Left ventricle myocardium superior (tissue), 1 donor: ENCODE measurements at places on chromosomes 6 and 20. TPM values are rescaled to one million over a fixed set of nuclear protein-coding genes. Genes with fewer than 3 reads are reported as not detected.

SRPK1 gene
- 19.6 TPM for total RNA-seq

ABHD16B gene
- not detected for total RNA-seq

SOBP gene
- 15.3 TPM for total RNA-seq

DAAM2 gene
- 16.1 TPM for total RNA-seq

CLVS2 gene
- 0.12 TPM for total RNA-seq

SAMD5 gene
- total RNA-seq: 0.67 TPM

SIM1 gene
- total RNA-seq: not detected

GTF2H4 gene
- total RNA-seq: 21.4 TPM

PHIP gene
- 17.3 TPM for total RNA-seq

THBS2 gene
- total RNA-seq: 10.7 TPM

PHACTR3 gene
- 6.8 TPM for total RNA-seq

KHDC1 gene
- total RNA-seq: 0.79 TPM

SHLD1 gene
- 6.9 TPM for total RNA-seq

FAM217A gene
- total RNA-seq: not detected

TMEM244 gene
- total RNA-seq: not detected

NOX3 gene
- not detected for total RNA-seq

ZNF831 gene
- 0.17 TPM for total RNA-seq

TSPO2 gene
- total RNA-seq: not detected

FLRT3 gene
- total RNA-seq: 1.0 TPM

GGTLC1 gene
- not detected for total RNA-seq

GJA1 gene
- total RNA-seq: 322 TPM
